ENCODE measurements at places on chromosomes 7 and 10. TPM values are rescaled to one million over a fixed set of nuclear protein-coding genes. Genes with fewer than 3 reads are reported as not detected.

TMEM229A gene
- total RNA-seq, result not detected

ZNF117 gene
- 2.7 TPM for total RNA-seq

PPP1R3C gene
- total RNA-seq, result 125 TPM

PFKP gene
- total RNA-seq, result 127 TPM

CCNY gene
- 35.6 TPM for total RNA-seq

MUC3A gene
- under 0.01 TPM for total RNA-seq

PAPSS2 gene
- total RNA-seq, result 82.8 TPM

BAG3 gene
- 5.2 TPM for total RNA-seq

PLA2G12B gene
- not detected for total RNA-seq

OR2A5 gene
- not detected for total RNA-seq

ATRNL1 gene
- 0.16 TPM for total RNA-seq

OR13A1 gene
- total RNA-seq, result under 0.01 TPM

NUPR2 gene
- not detected for total RNA-seq

INMT gene
- total RNA-seq, result 14.3 TPM

CABCOCO1 gene
- total RNA-seq, result 0.79 TPM

NME8 gene
- not detected for total RNA-seq

Data from bronchial smooth muscle cell (primary cell).